SK-MEL-5 (cell line): ENCODE measurements at places on chromosomes 12 and 14. TPM values are rescaled to one million over a fixed set of nuclear protein-coding genes. Genes with fewer than 3 reads are reported as not detected.

PDZRN4 gene
- total RNA-seq = not detected in 2 replicates

SMCO3 gene
- total RNA-seq = 0.24 TPM in 1 of 2 replicates, not detected in the other

FGF6 gene
- total RNA-seq = not detected in 2 replicates

TBC1D30 gene
- total RNA-seq = 1.6 and 2.2 TPM in 2 replicates

ACTN1 gene
- total RNA-seq = 34.2 and 45.9 TPM in 2 replicates

CMTM5 gene
- total RNA-seq = not detected in 2 replicates

SBNO1 gene
- 46.3 and 48.1 TPM in 2 replicates for total RNA-seq

OR4E2 gene
- total RNA-seq = not detected in 2 replicates

OTUB2 gene
- 3.5 and 4.4 TPM in 2 replicates for total RNA-seq

DPY19L2 gene
- total RNA-seq = 3.2 and 4.1 TPM in 2 replicates

IL31 gene
- not detected in 2 replicates for total RNA-seq

RAN gene
- 1,589 and 1,696 TPM in 2 replicates for total RNA-seq

TROAP gene
- 17.9 and 28.6 TPM in 2 replicates for total RNA-seq

TRPV4 gene
- 0.13 TPM in 2 replicates for total RNA-seq

ADAMTS20 gene
- total RNA-seq = 0.18 and 0.24 TPM in 2 replicates

OSBPL8 gene
- total RNA-seq = 46.3 and 54.2 TPM in 2 replicates

ABCD2 gene
- 0.05 and 0.08 TPM in 2 replicates for total RNA-seq

PLBD2 gene
- 28.3 and 30.2 TPM in 2 replicates for total RNA-seq

BORCS5 gene
- total RNA-seq = 13.2 and 17.2 TPM in 2 replicates

FGF23 gene
- total RNA-seq = not detected in 2 replicates

SLCO1B3 gene
- total RNA-seq = 0.21 TPM in 1 of 2 replicates, not detected in the other

ARL6IP4 gene
- 128 and 148 TPM in 2 replicates for total RNA-seq

PEX5 gene
- 23.7 and 27.5 TPM in 2 replicates for total RNA-seq

CLEC4E gene
- not detected in 2 replicates for total RNA-seq

GLT8D2 gene
- 1.2 TPM in 1 of 2 replicates, not detected in the other for total RNA-seq

TCTN2 gene
- 9.8 and 11.0 TPM in 2 replicates for total RNA-seq

CCDC38 gene
- total RNA-seq = 0.16 TPM in 1 of 2 replicates, not detected in the other

LALBA gene
- not detected in 2 replicates for total RNA-seq

HOMEZ gene
- total RNA-seq = 12.8 TPM in 2 replicates

KRT71 gene
- total RNA-seq = not detected in 2 replicates

CLEC1A gene
- not detected in 2 replicates for total RNA-seq

BICDL1 gene
- 7.7 and 10.2 TPM in 2 replicates for total RNA-seq

PPP1R3E gene
- 3.6 and 3.9 TPM in 2 replicates for total RNA-seq

DNAL1 gene
- 7.1 and 15.1 TPM in 2 replicates for total RNA-seq

KLHDC2 gene
- 59.6 and 65.8 TPM in 2 replicates for total RNA-seq

CACNA1C gene
- total RNA-seq = under 0.01 and 0.05 TPM in 2 replicates

PRB2 gene
- not detected in 2 replicates for total RNA-seq

B3GNT4 gene
- total RNA-seq = 0.05 and 0.21 TPM in 2 replicates

LBHD2 gene
- not detected in 2 replicates for total RNA-seq

KRT3 gene
- not detected in 2 replicates for total RNA-seq

BDKRB2 gene
- total RNA-seq = not detected in 2 replicates

BHLHE41 gene
- total RNA-seq = 9.5 and 17.7 TPM in 2 replicates

B4GALNT3 gene
- total RNA-seq = 0.34 and 1.2 TPM in 2 replicates

CD9 gene
- 156 and 174 TPM in 2 replicates for total RNA-seq

SERPINA12 gene
- total RNA-seq = not detected in 2 replicates

CDKN3 gene
- total RNA-seq = 55.2 and 64.0 TPM in 2 replicates

C14orf39 gene
- total RNA-seq = not detected in 2 replicates

SOAT2 gene
- total RNA-seq = not detected in 2 replicates

SAV1 gene
- total RNA-seq = 26.3 and 27.4 TPM in 2 replicates

PAH gene
- total RNA-seq = 0.58 TPM in 1 of 2 replicates, not detected in the other

CIPC gene
- 50.9 and 53.3 TPM in 2 replicates for total RNA-seq
